ENCODE measurements at places on chromosomes 7 and 10. TPM values are rescaled to one million over a fixed set of nuclear protein-coding genes. Genes with fewer than 3 reads are reported as not detected.

ELMO1 gene
- total RNA-seq = 36.4 TPM

PPP1R3C gene
- total RNA-seq = 2.9 TPM

NCF1 gene
- total RNA-seq = 0.83 TPM

MRC1 gene
- total RNA-seq = 6.6 TPM

DNA sequence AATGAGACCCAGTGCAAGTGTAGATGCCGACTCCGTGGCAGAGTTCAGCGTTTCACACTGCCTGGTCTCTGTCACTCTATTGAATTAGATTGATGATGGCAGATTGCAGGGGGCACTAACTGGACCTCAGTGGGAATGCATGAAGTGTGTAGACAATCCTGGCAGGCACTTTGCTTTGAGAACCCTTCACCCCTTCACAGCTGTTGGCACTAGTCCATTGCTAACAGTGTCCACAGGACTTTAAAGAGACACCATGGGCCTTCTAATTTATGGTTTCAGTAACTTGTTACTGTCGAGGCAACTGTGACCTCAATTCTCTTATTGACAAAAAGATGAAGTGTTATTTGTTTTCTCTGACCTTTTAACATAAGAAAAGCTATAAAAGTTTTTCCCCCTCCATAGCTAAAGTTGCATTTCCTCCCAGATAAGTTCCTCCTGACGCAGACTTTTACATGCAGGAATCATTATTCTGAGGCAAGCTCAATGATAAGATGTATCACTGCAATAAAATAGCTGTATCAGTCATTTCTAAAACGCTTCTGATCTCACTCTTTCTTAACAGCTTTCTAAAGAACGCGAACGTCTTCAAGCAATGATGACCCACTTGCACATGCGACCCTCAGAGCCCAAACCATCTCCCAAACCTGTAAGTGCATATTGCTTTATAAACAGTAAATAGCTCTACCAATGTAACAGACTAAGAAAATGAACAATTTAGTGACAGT, 238.9 kb downstream of the FOXP2 start:
- no peaks in the 10 kb centered on the region for H3K36me3 ChIP-seq
- no peak overlapping the region for H3K4me3 ChIP-seq
- H3K4me1 ChIP-seq = no peaks in the 10 kb centered on the region
- H3K27ac ChIP-seq = no peak overlapping the region
- no peak for DNase-seq

GRCh38 chr7:23093546-23093945, 12.0 kb upstream of the KLHL7 start:
- H3K4me1 ChIP-seq = no peaks in the 10 kb centered on the region
- no peak overlapping the region for H3K27ac ChIP-seq
- no peak for DNase-seq
- H3K36me3 ChIP-seq = no peaks in the 10 kb centered on the region
- no peak overlapping the region for H3K4me3 ChIP-seq
- no peaks in the 10 kb centered on the region for H3K27me3 ChIP-seq

Measured in ovary (tissue), 10 donors.